ENCODE measurements at places on chromosomes 6 and 20.
A peak's percentile ranks its signal among the peaks of the same experiment; 100 is the strongest.

DNA sequence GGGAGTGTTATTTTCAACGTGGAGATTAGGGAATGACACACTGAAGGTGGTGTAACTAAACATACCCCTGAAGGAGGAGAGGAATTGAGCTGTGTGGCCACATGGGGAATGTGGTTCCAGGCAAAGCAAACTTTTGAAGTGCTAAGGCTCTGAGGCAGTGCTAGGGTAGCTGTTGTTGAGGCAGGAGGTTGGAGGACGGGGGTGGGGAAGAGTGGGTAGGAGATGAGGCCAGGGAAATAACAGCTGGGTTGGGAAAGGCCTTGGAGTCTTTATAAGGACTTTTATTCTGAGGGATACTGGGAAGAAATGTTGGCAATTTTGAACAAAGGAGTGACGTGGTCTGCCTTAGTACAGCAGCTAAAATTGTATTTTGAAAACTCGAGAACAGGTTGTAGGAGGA lies 13.0 kb downstream of the RPRD1B start:
- no peak for DNase-seq

GRCh38 chr6:128235556-128235955 lies 284.8 kb downstream of the PTPRK start:
- no peak for DNase-seq

GRCh38 chr20:7930343-7930742 lies 9.9 kb downstream of the HAO1 start:
- DNase-seq, result no peak

DNA sequence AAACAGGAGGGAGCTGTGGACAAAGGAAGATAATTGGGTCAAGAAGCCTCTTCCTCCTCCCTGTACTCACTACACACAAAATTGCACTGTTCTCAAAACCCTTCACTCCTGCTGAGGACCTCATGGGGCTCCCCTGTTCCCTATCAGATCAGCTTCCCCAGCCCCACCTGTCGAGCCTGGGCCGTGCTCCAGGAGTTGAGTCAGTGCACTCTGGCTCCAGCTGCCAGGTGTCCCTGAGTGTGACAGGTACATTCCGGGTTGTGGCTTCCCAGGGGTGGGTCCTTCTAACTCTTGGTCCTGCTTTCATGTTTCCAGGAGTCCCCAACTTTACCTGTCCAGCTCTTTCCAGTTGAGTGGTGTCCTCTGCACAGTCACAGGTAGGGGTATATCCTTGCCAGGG lies 8.4 kb downstream of the RAB5IF start:
- DNase-seq, result no peak

DNA sequence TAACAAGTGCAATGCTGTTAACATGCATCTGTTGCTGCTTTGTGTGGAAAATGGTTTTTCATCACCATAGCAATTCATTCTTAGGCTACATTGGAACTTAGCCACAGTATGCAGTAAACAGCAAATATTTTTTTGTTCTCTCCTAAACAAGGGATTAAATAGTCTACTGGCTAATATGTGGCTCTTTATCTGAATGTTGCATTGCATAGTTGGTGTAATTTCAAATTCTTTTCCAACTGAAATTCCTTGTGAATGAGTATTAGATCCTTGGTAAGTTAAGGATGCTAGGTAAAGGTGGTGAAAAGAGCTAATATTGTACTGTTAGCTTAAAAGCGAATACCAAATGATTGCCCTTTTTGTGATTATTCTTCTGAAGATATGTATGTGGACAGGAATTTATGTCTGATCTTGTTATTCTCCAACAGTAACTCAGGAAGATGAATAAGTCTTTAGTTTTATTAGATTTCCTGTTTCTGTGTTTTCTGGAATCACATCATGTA lies 958 bp downstream of the MLIP start:
- DNase-seq, result no peak

- peak; percentile 44 for DNase-seq
These were observed 103.7 kb downstream of the TOX2 start for GRCh38 chr20:44018259-44018941.

GRCh38 chr20:46914789-46915379 lies 20.2 kb downstream of the EYA2 start:
- DNase-seq, result no peak

DNA sequence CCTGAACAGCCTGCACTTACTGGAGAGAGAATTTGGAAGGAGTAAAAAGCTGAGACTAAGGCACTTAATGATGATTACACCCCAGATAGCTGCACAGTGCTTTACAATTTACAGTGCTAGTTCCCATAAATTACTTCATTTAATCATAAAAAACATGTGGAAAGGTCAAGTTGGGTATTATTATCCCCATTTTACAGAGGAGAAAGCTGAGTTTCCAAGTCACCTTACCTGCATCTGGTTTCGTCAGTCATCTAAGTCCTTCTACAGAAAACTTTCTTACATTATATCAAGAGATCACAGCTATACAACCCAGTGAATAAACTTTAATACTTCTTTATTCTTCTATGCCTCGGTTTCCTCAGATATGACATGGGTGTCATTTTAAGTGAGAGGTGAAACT lies 3.3 kb downstream of the PTPRK start:
- DNase-seq, result no peak

DNA sequence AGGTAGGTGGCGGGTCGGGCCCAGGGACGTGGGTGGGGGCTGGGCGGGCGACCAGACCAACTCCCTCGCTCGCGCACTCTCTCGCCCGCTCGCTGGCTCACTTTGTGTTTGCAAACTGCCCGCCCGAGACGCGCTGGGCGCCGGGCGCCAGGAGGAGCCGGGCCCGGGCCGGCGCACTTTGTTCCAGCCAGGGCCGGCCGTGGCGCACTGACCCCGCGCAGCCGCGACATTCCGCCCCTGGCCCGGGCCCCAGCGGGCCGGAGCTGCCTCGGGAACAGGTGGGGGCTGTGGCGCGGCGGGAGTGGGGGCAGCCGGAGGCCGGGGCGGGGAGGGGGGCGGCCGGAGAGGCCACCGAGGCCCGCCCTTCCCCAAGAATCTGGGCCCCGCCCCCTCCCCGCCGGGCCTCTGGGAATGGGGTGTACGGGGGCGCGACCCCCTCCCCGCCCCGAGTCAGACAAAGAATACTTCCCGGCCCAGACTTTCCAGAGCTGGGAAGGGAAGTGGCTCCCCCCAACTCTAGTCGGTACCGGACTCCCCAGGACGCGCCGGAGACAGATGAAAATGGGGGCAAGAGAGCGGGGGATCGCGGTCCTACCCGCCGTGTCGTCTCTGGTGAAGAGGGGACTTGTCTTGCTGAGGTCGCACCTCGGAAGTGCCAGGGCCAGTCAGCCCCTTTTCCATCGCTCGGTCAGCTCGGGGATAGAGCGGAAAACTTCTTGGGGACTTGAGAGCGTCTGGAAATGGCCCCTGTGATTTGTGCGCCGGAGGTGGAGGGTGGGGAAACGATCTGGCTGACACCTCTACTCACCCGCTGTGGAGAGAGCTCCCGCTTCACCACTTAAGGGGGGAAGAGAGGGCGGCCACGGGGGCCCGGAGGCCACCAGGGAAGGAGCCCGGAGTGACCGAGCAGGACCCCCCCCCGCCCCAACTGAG lies 951 bp downstream of the FOXP4 start:
- peak; percentile 77 for DNase-seq

DNA sequence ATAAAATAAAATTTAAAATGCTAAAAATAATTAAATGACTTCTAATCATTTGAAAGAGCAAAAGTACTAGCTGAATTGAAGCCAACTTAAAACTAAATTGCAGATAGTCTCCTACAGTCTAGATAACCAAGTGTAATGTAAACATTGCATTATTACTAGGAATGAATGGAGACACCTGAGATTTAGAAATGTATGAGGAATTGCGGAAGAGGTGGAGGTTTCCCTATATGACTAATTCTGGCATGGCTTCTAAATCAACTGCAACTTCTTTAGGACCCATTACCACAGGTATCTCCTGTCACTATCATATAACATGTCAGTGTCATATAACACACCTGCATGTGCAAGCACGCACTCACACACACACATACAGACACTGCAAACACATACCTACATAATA lies 13.2 kb upstream of the GPR6 start:
- no peak for DNase-seq

DNA sequence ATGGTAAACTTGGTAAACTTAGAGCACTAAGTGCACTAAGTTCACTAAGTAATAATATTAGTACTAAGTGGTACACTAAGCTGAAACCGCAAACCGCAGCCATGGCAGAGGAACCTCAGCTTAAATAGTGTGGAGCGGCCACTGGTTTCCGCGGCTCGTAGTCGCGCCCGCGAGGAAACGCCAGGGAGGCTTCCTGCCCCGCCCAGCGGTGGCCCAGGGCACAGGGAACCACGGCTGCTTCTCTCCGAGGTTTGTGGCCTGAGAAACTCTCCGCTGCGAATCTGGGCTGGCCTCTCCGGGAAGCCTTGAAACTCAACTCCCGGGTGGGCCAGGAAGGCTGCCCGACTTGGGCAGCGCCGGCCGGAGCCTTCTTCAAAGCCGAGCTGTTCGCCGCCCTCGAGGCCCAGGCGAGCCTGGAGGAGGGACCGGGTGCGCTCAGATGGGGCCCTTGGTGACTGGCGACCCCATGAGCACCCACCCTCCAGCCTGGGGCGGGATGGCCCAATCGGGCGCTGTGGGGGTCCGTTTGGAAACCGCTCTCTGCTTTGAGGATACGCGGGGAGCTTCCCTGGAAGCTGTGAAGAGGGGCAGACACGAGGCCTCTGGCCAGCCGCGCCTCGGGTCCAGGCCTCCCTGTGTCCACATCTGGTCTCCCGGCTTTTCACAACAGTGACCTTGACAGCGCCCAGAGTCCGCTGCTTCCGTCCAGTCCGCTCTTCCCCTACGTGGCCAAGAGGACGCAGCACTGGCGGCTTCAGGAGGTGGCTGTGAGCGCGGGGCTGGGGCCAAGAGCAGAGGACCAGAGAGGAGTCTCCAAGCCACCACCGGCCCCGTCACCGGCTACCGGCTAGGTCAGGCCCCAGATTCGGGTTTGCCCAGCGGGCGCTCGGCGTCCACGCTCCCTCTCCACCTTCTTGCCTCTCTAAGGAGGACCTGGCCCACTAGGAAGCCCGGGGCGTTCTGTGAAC lies 25.4 kb upstream of the HLA-E start:
- peak; percentile 77 for DNase-seq

Measured in activated CD8-positive, alpha-beta memory T cell treated with anti-CD3 and anti-CD28 coated beads for 24 hours (primary cell).